ENCODE measurements at places on chromosomes 13 and 19. TPM values are rescaled to one million over a fixed set of nuclear protein-coding genes. Genes with fewer than 3 reads are reported as not detected.

GRCh38 chr19:33446330-33447293 lies 73.1 kb downstream of the CEBPG start:
- DNase-seq = no peak

DNA sequence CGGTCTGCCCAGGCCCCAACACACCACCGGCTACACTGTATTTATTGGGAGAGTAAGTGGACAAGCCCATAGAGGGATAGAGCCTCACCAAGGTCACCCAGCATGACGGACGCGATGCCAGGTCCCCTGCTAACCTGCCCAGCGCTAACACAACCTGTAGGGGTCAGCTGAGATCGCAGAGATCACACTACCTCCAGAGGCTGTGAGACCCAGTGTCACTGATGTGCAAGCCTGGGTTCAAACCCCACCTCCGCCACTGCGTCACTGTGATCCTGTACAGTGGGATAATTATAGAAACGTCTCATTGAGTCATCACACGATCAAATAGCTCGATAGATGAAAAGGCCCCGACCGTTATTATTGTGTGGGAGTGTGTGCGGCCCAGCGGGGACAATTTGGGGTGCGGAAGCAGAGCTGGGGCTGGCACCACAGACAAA lies 10.6 kb upstream of the TLE2 start:
- DNase-seq = no peak

The TNFRSF19 gene
- 5.0 TPM for total RNA-seq

- DNase-seq = peak; percentile 99
Measured at GRCh38 chr19:49148784-49149651, 6.2 kb downstream of the HRC start.

DNA sequence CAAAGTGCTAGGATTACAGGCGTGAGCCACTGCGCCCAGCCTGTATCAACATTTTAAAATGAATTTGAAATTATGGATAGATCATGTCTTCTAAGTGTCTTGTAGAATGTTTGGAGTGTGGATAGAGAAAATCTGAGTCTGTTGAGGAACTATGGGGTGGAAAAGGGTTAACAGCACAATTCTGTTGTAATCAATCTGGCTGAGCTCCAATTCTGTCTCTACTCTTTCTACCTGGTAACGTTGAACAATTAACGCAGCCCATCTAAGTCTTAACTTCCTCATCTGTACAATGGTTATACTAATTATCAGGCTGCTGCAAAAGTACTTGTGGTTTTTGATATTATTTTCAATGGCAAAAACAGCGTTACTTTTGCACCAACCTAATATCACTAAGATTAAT lies 4.1 kb downstream of the FPR2 start:
- no peak for DNase-seq

DNA sequence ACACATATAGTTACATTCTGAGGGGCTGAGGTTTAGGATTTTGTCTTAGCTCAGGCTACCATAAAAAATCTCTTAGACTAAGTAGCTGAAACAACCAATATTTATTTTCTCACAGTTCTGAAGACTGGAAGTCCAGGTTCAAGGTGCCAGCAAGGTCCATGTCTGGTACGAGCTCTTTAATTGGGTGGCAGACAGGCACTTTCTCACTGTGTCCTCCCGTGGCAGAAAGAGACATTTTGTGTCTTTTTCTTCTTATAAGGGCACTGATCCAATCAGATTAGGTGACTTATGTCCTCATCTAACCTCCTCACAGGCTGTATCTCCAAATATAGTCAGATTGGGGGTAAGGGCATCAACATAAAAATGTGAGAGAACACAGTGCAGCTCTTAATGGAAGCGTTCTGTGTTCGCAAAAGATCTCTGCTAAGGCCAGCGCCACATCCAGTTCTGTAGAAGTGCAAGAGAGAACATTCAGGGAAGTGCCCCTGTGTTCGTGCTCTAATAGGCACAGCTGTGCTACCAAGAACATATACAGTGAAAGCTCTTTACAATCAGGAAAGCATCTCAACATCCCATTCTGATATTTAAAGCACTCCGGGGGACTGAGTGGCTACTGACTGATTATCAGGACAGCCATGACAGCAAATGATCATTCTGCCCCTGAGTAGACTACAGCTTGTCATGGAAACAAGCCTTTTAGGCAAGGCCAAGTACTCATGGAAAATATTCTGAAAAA lies 819.2 kb downstream of the LIG4 start:
- DNase-seq = no peak

- no peak for DNase-seq
Measured at GRCh38 chr19:39595950-39596349, 6.4 kb upstream of the LGALS13 start.

The ATP4B gene
- total RNA-seq = not detected

The PROZ gene
- total RNA-seq = not detected

- no peak for DNase-seq
Measured at GRCh38 chr19:2883686-2884439, 16.7 kb downstream of the ZNF556 start.

DNA sequence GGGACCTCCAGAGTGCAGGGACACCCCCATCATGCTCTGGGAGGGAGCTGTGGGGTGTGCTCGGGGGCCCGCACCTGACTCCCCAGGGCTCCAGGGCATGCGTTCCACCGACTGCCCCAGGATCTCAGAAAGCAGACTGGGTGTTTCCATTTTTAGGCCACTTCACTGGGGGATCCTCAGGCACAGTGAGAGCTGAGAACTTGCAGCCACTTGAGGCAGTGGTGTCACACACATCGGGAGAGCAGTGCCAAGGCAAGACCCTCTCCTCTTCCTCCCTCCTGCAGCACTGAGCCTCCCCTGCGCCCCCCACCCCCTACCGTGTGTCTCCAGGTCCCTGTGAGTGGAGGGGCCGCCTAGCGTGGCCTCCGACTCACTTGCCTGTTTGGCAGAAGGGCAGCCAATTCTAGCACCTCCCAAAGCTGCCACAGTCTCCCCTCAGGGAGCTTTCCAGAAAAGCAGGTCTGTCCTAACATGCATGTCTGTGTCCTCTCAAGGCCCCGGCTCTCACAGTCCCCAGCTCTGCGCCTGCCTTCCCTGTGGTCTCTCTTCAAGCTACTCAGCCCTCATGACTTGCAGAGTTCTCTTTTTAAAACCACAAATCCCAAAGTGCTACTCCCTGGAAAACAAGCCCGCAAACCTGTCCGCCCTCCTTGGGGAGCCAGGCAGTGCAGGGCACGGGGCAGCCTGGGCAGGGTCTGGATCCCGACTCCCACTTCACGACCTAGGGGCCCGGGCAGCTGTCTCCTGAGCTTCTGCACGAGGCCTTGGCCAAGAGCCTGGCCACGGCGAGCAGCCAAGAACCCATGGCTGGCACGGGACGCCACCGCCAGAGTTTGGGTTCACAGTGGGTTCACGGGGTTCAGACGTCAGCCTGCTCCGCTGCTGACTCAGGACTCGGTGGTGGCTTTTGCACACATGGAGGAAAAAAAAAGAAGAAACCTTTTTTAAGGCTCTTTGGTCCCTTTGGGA lies 94.1 kb downstream of the STK24 start:
- DNase-seq = no peak

GRCh38 chr13:20231839-20232555 lies at the start of gene GJB6:
TSS of gene GJB6 (minus strand) at chr13:20232319. CDS start at chr13:20223480, 8,839 bp downstream.
- no peak for DNase-seq

DNA sequence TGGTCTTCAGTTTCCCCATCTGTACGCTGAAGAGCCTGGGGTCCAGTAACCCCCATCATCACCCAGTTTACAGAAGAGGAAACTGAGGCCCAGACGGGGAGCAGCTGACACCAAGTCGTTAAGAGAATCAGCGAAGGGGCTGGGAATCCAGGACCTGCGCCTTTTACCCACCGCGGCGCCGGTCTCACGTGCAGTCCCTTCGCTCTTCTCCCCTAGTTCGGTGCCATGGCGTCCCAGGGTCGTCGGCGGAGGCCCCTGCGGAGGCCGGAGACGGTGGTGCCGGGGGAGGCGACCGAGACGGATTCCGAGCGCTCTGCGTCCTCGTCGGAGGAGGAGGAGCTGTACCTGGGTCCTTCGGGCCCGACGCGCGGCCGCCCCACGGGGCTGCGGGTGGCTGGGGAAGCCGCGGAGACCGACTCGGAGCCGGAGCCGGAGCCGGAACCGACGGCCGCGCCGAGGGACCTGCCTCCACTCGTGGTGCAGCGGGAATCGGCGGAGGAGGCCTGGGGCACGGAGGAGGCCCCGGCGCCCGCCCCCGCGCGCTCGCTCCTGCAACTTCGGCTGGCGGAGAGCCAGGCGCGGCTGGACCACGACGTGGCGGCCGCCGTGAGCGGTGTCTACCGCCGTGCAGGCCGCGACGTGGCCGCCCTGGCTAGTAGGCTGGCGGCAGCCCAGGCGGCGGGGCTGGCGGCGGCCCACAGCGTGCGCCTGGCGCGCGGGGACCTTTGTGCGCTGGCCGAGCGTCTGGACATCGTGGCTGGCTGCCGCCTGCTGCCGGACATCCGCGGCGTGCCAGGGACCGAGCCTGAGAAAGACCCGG lies 698 bp downstream of the BLOC1S3 start:
- no peak for DNase-seq

DNA sequence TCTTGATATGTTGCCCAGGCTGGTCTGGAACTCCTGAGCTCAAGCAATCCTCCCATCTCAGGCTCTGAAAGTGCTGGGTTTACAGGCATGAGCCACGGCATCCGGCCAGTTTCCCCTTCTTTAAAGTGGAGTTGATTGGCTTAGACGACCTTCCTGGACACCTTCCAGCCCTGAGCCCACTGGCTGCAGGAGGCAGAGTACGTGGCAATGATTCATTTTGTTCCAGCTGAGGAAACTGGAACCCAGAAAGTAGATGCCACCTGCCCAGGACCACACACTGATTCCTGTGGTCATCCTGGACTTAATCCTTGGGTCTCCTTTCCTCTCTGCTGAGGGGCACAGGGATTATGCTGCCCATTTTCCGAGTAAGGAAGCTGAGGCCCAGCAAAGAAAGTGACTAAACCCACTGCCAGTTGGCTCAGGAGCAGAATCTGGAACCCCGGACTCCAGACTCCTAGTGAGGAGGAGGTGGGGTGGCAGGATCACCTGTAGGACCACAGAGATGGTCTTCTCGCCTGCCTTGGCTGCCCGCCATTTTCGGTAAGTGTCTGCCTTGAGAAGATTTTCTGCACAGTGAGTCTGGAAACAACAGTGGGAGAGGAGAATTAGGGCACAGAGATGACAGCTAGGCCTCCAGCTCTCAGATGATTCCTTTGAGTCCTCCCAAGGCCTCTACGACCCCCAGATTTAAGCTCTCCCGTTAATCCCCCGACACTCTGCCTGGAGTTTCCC lies 737 bp downstream of the XRCC1 start:
- DNase-seq = no peak
